ENCODE measurements at places on chromosomes 2 and 18.

DNA sequence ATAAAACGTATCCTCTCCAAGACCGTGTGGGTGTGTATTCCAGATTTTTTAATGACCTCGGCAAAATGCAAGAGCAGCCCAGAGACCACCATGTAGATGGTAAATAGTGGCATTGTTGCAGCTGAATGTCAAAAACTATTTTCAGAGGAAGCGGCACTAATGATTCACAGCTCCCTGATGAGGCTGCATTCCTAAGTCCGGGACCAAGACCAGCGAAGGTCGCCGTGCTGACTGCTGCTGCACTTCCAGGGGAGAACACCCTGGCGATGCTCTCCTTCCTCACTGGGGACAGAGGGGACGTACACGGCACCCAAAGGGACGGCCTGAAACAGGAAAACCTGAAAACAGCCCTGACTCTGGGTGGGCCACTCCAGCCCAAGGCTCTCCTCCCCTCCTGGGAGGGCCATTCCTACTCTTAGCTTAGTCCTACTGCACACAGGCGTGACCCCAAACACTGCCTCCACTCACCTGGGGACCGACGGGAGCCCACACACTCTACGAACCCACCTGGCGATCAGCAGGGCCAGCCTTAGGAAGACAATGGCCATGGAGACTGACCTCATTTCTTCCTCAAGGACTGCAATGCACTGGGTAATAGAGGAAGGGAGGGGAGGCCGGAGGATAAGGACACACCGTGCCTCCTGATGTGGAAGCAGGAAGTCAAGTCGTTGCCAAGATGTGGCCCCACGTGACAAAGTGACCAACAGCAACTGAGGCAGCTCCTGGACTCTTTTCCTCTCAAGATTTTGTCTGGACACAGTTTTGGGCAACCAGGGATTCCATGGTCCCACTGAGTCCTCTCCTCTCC, 82.8 kb downstream of the ZNF516 start:
- no peak for DNase-seq

DNA sequence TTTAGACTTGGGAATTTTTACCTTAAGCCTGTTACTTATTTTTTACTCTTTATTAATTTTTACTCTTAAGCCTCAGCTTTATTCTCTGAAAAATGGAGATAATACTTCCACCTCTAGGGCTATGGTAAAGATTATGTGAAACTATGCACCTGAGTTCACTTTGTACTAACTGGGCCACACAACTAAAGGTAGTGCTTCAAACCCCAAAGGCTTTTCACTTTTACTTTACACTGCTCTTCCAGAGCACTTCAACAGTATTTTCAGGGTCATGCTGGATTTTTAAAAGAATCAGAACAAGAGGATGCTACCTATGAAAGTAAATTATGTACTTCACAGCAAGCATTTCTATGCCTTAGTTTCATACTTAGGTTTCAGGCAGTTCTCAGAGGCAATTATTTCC, 27.8 kb downstream of the MEX3C start:
- DNase-seq: no peak

DNA sequence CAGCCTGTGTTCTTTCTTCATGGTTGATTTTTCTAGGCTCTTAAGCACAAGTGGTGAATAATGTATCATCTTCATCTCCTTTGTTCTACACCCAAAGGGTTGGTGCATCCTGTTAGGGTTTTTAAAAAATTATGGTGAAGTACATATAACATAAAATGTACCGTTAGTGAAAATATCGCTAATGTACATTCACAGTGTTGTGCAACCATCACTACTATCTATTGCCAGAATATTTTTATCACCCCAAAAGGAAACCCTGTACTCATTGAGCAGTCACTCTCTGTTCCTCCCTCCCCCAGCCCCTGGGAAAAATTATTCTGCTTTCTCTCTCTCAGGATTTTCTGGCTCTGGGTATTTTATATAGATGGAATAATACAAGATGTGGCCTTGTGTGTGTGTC, 98.5 kb downstream of the PRKCE start:
- no peak for DNase-seq

DNA sequence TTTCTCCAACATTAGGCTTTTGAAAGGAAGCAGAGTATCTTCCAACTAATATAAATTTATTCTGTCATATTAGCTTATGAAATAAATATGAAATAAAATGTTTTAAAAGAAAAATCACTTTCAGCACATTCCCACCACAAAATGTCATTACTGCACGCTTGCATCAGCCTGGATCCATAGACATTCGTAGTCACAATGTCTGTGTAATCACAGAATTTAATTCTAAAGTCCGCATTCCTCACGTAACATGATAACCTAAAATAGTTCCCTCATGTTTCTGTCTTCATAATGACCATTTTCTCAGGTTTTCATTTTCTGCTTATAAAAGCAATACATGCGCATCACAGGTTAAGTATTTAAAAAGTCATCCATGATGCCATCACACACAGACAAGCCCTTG, 47.1 kb downstream of the HDAC4 start:
- DNase-seq: no peak

DNA sequence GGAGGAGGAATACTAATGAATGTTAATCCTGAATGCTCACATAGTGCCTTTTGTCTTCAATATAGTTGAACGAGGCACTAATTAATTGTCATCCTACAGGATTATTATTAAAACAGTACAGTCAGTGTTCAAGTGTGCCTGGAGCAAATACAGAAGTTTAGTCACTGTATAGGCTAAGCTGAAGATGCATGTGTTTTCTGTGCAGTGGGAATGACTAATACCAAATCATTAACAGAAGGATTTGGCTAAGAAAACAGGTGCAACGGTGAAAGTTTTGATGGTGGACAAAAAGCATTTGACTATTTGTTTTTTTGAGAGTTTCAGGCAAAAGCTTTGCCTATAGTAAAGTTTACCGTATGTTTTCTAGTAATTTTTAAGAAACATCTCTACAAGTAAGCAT, 62.8 kb downstream of the DCC start:
- no peak for DNase-seq

DNA sequence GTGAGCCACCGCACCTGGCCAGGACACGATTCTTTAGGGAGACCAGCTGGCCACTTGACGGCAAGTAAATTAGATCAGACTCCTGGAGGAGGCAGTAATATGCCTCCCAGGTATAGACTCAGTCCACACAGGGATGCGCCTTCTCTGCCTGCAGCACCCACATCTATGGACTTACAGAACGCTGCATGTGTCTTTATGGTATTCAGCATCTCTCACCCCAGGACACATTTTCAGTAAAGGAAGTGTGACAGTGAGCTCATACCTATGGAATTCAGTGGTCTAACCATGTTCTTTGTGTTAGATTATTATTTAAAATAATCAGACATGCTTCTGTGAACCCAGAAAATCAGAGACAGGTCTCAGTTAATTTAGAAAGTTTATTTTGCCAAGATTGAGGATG, 5.9 kb upstream of the NARS1 start:
- no peak for DNase-seq

GRCh38 chr2:127733816-127734537, 32.7 kb downstream of the SFT2D3 start:
- DNase-seq: no peak

DNA sequence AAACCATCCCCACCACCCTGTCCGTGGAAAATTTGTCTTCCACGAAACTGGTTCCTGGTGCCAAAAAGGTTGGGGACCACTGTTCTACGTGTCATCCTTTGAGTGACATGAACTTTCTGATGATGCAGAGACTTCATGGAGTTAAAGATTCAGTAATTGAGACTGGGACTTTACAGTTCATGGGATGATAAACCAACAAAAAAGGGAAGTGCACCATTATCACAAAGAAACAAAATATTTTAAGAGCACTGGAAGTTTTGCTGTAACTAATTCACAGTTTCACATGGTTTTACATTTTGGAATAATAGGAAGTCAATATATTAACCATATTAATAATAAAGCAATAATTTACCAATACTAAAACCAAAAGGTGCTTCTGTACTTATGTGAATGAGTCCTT, 126.8 kb downstream of the AQP4 start:
- DNase-seq: no peak

DNA sequence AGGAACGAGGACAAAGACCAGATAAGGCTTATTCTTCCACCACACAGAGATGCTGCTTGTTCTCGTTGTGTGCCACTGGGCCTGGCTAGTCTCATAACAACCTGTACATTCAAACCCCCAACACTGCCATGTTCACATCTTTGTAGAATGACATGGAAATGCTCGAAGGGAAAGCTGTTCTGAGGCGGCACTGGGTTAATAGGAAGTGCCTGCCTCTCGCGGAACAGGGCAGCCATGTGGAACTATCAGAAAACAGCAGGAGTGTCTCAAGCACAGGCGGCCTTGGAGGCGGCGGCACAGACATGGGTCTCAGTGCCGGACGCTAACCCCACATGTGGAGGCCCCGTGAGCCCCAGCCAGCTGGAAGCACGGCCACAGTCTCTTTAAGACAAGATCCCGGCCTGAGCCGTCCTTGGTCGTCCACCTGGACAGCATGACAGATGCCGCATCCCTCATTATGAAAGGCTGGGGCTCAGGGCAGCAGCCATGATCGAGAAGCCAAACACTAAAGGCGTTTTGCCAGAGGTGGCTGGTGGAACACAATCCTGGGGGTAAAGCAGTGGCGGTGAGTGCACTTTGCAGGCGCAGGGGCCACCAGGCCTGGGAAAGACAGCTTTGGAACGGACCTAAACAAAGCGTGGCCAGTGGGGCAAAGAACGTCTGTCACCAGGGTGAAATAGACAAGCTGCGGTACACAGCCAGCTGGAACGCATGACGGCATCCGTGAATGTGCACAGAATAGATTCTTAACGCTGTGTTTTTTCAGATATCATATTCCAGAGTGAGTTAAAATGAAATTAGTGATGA, 161.0 kb downstream of the HDAC4 start:
- DNase-seq: no peak

GRCh38 chr2:18325118-18325517, 235.3 kb downstream of the RDH14 start:
- DNase-seq: no peak

GRCh38 chr2:72982781-72983499, 65.6 kb downstream of the EMX1 start:
- no peak for DNase-seq

DNA sequence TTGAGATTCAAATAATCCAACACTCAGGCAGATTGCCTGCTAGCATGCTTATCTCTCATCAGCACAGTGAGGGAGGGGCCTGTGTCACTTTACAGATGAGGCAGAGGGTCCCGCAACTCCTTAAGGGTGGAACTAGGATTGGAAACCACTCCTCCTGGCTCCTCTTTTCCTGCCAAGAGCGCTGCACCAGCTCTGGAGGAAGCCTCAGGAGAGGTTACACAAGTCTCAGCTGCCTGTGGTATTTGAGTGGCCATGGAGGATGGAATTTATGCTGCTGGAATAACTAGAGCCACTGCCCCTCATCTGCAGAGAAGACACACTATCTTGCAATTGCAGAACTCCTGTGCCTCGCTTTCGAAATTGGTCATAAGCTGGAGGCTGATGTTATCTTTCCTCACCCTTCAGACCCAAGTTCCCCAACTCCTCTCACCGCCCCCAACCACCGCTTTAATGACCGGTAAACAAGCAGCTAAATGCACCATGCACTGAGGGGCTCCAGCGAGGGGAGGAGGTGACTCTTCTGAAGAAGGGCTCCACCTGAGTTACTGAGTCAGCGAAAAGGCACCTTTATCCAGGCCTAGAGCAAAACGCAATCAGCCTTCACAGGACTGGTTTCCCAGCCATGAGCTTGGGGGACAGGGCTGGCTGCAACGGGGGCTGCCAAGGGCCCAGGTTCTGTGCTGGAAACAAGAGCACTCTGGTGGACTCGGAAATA, 245.8 kb downstream of the SOX11 start:
- no peak for DNase-seq

- DNase-seq: no peak
Observed at GRCh38 chr18:28062443-28062842, 114.5 kb downstream of the CDH2 start.

- no peak for DNase-seq
Observed at GRCh38 chr2:152504618-152505017, 169.6 kb downstream of the FMNL2 start.

GRCh38 chr2:206040525-206040924, 45.4 kb downstream of the INO80D start:
- DNase-seq: no peak

- DNase-seq: no peak
Observed at GRCh38 chr2:128435576-128436478, 117.2 kb upstream of the HS6ST1 start.

- DNase-seq: no peak
Observed at GRCh38 chr2:31429759-31430438, 15.4 kb upstream of the XDH start.

DNA sequence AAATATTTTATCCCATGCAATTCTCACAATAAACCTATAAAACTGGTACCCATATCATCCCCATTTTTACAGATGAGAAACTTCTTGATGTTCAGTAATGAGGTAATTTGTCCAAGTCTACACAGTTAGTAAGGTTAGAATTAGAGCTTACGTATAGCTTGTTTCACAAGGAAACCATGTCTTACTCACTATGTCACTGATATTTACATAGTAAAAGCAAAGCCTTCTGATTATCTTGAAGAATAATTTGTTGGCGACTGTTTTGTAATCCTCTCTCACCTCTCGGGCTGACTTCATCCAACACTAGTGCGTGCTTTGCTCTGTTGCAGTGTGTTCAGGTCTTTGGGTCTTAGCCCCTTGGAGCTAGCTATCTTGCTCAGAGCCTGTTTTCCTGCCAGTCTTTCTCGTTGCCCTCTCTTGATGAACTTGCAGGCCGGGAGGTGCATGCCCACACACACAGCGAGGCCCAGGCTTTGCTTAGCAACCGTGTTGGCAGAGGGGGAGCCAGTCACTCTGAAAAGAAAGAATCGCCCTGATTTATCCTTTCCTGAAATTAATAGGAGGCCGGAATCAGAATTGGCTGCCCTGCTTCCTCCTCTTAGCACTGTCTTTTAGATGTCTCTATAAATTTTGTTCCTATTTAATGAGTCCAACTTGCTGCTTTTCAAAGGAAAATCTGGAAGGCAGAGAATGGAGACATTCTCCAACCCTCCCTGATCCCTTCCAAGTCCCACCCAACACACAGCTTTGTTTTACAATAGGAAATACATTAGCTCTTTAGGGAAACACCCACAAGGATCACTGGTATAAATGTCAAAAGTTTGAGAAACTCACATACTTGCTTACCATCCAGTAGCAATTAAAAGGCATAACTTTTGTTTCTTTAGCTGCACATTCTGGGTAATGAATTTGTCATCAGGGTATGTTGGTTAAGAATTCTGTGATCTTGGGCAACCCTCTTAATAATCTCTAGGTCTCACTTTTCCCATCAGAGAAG, 97.6 kb upstream of the SEC11C start:
- no peak for DNase-seq

Measured in NCI-H748 treated with DMSO at 0.1 percent for 48 hours (cell line).